HuH-7 (cell line): ENCODE measurements at places on chromosomes 13 and 19.

DNA sequence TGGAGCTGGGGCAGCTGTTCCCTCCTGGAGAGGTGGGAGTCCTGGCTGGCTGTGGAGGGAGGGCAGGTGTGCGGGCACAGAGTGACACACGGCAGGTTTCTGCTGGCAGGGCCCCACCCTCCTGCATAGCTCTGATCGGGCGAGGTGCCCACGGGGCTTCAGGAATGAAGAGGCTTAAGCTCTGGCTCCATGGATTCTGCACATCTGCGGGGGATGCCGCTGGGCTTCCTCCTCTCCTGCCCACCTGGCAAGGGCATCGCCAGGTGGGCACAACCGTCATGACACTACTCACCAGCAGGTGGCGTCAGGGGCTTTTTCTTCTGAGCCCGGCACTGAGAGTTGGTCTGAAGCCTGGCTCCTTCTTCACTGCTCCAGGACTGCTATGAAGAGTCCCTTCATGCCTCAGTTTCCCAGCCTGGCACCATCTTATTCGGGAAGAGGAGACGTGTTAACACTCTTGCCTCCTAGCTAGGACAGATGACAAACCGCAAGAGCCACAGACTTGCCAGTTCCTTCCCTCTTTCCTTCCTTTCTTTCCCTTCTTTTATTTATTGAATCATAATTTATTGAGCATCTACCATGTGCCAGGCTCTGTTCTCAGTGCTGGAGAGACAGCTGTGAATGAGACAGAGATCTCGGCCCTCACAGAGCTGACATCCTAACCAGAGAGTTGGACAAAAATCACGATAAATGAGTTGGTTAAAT, 15.2 kb upstream of the PAK4 start:
- DNase-seq: peak; percentile 78

GRCh38 chr13:48220981-48221685, 11.9 kb upstream of the ITM2B start:
- no peak for DNase-seq

- DNase-seq: no peak
These were observed 10.3 kb upstream of the ZNF492 start for GRCh38 chr19:22623841-22624221.

GRCh38 chr19:2365201-2365970, 5.3 kb downstream of the TMPRSS9 start:
- no peak for DNase-seq

GRCh38 chr19:41535029-41535622, 40.8 kb upstream of the CEACAM21 start:
- no peak for DNase-seq

DNA sequence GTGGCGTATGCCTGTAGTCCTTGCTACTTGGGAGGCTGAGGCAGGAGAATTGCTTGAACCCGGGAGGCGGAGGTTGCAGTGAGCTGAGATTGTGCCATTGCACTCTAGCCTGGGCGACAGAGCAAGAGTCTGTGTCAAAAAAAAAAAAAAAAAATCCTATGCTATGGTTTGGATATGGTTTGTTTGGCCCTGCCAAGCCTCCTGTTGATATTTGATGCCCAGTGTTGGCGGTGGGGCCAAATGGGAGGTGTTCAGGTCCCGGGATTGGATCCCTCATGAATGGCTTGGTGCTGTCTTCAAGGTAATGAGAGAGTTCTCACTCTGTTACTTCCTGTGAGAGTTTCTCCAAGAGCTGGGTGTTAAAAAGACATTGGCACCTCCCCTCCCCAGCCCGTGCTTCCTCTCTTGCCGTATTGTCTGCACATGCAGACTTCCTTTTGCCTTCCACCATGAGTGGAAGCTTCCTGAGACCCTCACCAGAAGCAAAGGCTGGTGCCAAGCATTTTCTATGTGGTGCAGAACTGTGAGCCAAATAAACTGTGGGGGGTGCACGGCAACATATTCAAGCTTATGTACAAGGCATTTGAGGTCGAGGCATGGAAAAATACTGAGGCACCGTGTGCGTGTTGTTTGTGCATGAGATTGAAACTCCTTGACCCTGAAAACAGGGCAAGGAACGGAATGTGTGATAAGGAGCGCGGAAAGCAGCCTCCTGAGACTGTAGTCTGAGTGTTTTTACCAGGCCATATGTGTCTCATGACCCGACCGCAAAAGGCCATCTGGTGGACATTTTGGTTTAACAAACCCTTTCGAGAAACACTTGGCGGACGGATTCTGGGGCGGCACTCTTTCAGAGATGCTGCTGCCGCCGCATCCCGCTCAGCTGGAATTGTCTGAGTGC, 7.3 kb downstream of the SIGLEC9 start:
- no peak for DNase-seq

GRCh38 chr19:5023128-5023571, 54.2 kb downstream of the KDM4B start:
- DNase-seq: no peak

DNA sequence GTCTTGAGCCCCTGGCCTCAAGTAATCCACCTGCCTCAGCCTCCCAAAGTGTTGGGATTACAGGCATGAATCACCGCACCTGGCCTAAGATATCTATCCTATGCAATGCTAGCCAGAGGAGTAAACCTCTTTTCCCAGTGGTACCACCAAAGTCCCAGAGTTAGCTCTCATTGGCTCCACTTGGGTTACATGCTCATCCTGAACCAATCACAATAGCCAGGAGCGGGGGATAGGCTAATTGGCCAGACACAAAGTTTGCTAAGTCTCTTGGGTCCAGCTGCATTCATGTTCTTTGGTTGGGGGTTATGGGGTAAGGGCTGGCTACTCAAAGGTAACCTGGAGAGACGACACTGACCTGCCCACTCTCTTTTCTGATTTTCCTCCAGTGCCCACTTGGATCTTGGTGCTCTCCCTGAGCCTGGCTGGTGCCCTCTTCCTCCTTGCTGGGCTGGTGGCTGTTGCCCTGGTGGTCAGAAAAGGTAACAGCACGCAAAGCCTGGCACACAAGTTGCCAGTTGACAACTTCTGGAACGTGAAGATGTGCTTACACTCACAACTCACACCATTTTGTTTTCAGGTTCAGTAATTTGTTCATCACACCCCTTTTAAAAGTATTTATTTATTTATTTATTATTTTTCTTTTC, 7.8 kb downstream of the C19orf38 start:
- no peak for DNase-seq

DNA sequence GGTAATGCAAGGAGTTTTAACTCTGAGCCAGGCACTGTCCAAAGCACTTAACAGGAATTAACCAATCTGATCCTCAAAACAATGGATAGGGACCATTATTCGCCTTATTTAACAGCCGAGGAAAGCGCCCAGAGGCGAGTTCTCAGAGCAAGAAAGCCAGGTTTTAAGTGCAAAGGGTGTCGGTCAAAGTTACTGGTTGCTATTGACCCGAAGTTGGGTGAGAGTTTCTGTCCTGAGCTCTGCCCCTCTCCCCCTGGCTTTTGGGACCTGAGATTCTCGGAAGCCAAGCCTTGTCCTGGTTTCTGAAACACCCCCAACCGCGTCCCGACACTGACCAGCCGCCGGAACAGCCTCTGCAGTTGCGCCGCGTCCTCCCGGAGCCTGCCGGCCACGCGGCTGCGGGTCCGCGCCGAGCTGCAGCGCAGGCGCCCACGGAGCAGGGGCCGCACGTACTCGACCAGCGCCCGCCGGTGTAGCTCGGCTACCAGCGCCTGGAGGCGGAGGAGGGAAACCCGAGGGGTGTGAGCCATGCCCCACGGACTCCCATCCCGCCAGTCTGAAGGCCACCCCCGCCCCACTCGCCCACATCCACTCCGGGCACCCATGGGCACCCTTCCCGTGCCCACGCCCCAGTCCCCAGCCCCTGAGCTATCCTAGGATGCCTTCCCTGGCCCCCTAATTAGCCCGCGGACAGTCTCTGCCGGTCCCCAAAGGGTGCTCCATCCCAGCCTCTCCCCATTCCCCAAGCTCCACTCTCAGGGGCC, 27.8 kb downstream of the EXOC3L2 start:
- DNase-seq: no peak

DNA sequence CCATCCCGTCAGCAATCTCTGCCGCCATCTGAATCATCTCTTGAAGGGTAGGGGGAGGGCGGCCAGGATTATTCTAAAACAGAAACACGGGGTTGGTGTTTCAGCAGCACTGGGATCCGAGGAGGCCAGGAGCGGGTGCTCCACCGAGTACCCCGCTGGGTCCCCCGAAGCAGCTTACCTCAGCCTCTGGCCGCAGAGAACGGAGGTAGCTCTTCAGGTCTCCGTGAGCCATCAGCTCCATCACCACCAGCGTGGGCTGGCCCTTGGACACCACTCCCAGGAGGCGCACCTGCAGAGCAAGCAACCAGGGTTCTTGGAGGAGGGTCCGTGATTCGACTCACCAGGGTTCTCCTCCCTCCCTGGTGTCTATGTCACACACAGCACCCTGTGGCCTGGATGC, 53.2 kb downstream of the ZNF557 start:
- DNase-seq: no peak

- DNase-seq: no peak
These were observed 1.9 kb downstream of the CEACAM21 start for GRCh38 chr19:41577833-41578232.

DNA sequence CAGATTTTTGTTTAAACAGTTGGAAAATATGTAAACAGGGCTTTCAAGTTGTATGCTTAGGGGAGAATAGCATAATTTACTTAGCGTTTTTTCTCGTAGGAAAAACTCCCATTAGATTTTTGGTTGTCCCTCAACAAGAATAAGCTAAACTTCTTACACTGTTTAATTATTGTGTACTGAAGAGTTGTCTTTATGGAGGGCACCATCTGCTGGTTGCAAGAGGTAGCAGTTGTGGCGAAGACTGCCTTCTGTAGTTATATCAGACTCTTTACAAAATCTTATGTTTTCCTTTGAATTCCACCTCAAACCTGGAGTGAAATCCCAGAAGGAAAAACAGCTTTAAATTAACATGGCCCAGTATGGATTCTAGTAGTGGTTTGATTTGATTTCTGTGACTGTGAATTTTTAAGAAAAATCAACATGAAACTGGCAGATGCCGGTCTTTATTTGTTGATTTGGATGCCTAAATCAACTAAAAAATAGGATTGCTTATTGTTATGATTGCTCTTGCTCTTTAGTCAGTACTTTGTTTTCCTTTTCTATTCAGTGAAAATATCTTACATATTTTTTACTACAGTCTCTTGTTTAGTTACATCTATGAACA, 53.4 kb downstream of the PDS5B start:
- peak; percentile 12 for DNase-seq

DNA sequence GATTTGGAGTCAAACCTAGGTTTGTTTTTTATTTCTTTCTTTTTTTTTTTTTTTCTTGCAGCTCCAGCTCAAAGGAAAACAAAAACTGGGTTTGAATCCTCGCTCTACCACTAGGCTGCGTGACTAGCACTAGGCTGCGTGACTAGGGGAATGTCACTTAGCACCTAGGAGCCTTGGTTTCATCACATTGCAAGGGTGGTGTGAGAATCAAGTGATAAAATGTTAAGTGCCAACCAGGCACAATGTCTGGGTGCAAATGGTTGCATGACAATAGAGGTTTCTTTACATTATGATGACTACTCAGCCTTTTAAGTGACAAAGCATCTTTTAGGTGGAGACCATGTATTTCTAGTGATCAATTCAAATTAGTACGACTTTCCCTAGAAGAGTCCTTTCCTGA, 27.9 kb downstream of the RCBTB2 start:
- DNase-seq: no peak

GRCh38 chr13:39542361-39542760, 60.6 kb downstream of the LHFPL6 start:
- DNase-seq: no peak

GRCh38 chr13:21522847-21523246, 63.7 kb upstream of the ZDHHC20 start:
- DNase-seq: no peak

GRCh38 chr19:49807058-49807903, 5.8 kb downstream of the FUZ start:
- DNase-seq: no peak

DNA sequence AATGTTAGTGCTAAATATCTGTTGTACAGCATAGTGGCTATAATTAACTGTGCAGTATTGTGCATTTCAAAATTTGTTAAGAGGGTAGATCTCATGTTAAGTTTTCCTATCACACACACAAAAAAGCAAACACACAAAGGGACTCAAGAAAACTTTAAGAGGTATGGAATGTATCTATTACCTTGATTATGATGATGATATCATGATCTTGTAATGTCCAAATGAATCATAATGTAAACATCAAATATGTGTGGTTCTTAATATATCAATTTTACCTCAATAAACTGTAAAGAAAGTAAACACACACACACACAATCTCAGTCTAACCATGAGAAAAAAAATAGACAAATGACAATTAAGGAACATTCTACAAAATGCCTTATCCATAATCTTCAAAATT, 934.6 kb downstream of the SLITRK1 start:
- DNase-seq: no peak

GRCh38 chr13:59745392-59745788, 418.3 kb downstream of the DIAPH3 start:
- no peak for DNase-seq

- no peak for DNase-seq
These were observed 1.5 kb downstream of the PDS5B start for GRCh38 chr13:32587811-32588170.

DNA sequence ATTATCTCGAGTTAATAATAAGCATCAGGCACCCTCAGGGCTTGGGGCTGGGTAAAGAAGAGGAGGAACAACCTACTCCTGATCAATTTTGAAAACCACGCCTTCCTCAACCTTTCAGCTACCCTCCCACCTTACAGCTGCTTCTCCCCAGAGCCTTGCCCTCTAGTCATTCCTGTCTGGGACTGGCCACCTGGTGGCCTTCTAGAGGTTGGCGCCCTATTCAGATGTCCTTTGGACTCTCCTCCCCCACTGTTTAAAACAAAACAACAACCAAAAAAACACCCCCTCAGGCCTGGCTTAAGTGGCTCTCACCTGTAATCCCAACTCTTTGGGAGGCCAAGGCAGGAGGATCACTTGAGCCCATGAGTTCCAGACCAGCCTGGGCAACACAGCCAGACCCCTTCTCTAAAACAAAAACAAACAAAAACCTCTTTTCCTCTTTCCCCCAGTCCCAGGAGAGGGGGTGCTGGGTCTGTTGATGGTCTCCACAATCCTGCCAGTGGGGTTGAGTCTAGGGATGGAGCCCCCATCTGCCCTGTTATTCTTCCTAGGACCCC, 62.3 kb downstream of the CCDC70 start:
- DNase-seq: peak; percentile 52

- no peak for DNase-seq
These were observed 106.6 kb downstream of the COL4A1 start for GRCh38 chr13:110200276-110200870.

DNA sequence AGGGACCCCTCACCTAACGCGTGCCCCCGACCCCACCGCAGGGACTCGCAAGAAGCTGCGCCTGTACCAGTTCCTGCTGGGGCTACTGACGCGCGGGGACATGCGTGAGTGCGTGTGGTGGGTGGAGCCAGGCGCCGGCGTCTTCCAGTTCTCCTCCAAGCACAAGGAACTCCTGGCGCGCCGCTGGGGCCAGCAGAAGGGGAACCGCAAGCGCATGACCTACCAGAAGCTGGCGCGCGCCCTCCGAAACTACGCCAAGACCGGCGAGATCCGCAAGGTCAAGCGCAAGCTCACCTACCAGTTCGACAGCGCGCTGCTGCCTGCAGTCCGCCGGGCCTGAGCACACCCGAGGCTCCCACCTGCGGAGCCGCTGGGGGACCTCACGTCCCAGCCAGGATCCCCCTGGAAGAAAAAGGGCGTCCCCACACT, 4.7 kb upstream of the MYBPC2 start:
- no peak for DNase-seq

GRCh38 chr13:71864986-71865873, 1.8 kb downstream of the DACH1 start:
- DNase-seq: peak; percentile 44
